NCI-H524 (cell line): ENCODE measurements at places on chromosomes 5 and 9.
A peak's percentile ranks its signal among the peaks of the same experiment; 100 is the strongest.

GRCh38 chr5:95777441-95777840 is 45.1 kb downstream of the GLRX start:
- DNase-seq = no peak

DNA sequence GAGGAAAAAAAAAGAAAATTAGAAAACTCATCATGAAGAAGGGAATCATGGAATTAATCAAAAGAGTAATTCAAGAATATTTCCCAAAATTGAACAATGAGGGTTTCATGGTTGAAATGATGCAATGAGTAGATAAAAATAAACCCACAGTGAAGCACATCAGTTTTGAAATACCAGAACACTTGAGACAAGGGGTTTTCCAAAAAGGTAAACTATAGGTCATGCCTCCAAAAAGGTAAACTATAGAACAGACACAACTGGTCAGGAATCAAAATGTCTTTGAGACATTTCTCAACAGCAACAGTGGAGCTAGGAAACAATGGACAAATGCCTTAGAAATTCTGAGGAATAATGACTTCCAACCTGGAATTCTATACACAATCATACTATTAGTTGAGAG is 60.2 kb upstream of the PCSK5 start:
- no peak for DNase-seq

DNA sequence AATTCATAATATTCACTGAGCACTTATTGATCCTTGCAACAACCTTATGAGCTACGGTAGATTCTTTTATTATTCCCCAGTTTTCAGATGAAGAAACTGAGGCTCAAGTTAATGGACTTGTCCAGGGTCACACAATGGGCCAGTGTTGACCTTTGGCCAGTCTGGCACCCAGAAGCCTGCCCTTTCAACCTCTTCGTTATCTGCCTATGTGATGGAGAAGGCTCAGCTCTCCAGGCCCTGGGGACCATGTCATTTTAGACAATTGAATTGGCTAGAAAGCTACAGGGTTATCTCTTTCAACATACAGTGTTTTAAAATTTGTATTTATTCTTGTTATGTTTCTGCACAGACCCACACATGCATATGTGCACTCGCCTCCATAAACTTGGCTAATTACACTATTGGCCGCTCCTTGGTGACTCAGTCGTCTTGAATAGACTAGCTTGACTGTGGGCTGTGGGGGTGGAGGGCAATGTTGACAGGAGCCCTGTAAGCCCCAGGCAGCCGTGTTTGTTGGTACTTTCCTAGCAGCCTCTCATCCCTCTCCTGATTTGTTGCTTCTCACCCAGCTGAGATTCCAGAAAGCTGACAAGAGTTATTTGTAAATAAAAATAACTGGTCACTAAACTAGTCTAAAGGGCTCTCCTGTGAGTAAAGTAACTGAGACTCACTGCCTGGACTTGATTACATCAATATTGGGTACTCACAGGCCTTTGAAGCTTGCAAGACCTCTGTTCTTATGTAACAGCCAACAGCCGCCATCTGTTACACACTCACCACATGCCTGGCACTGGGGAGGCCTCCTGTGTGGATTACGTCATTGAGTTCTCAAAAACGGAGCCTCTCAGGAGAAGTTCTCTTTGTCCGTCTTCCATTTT is 8.5 kb upstream of the ANGPTL2 start:
- DNase-seq = peak; percentile 98

GRCh38 chr9:21801683-21802417 is 586 bp upstream of the MTAP start:
- DNase-seq = peak; percentile 81

DNA sequence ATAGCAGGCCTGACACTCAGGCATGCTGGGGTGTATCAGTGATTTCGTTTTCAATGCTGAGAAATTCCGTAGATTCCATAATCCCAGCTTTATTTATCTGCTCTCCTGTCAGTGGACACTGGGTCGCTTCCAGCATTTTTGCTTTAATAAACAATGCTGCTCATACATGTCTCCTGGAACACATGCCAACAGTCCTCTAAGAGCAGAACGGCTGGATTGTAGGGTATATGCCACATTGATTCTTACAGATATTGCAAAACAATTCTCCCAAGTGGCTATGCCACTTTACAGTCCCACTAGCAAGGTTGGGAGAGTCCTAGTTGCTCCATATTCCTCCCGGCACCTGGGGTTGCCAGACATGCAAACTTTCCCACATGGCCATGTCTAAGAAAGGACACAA is 81.9 kb downstream of the RAPGEF1 start:
- no peak for DNase-seq

DNA sequence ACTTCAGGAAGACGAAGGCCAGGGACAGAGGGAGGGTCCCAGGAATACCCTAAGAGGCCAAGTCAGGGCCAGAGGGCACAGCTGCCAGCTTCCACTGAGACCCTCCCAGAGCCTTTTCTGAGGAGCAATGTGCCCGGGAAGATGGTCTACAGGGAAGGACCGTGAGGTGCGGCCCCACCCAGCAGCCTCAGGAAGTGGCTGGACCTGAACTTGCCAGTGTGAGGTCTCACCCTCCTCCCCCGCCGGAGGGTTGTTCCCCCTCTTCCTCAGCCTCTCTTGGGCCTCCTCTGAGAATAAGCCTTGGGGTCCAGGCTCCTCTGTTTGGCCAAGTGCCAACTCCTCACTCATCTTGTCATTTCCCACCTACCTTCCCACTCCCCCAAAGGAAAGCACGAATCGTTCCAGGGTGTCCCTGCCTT is 13.4 kb upstream of the SLC25A51 start:
- DNase-seq = no peak
